COR-L47 (cell line): ENCODE measurements at places on chromosomes 12 and 14.

DNA sequence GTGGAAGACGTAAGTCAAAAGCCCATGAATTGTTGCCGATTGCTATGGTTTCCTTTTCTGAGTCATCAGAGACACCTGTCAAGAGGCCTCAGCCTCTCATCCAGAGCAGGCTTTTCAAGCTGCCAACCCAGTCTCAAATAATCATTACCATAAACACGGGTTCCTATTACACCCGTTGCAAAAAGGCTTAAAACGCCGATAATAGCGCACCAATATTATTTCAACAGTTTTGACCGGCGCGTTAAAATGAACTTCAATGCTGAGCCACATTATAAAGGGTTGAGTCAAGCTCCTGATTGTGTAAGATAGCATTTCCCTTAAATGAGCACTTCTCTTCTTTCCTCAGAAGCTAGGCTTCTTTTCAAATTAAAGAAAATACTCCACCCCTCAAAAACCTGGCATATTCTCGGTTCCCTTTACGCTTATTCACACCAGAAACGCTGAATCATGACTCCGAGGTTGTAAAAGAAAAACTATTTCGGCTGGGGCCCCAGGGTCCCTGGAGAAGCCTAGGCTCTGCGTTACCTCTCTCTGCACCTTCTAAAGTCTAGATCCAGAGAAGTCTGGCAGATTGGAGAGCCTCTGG lies 1.4 kb downstream of the TMTC1 start:
- DNase-seq = no peak

GRCh38 chr12:71164568-71165197 lies 6.9 kb upstream of the TSPAN8 start:
- no peak for DNase-seq

DNA sequence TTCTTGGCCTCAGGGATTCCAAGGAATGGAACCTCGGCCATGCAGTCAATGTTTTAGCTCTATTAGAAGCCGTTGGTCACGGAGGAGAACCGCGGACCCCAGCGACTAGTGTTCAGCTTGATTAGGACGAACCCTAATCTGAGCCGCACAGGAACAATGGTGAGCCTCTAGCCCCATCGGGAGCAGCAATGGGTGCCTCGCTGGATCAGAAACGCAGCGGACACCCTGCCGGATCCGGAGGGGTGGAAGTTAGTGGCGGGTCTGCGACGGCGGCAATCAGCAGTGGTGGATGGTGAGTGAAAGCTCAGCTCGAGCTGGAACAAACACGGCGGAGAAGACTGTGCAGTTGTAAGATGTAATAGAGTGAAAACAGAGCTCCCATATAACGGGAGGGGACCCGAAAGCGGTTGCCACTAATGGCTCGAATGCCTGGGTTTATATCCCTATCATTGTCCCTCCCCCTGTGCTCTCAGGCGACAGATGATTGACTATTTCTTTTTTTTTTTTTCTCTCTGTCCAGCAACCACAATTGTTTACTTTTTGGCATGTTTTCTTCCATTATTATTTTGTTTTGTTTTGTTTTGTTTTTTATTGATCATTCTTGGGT lies 127.7 kb downstream of the ZNF664 start:
- DNase-seq = no peak

DNA sequence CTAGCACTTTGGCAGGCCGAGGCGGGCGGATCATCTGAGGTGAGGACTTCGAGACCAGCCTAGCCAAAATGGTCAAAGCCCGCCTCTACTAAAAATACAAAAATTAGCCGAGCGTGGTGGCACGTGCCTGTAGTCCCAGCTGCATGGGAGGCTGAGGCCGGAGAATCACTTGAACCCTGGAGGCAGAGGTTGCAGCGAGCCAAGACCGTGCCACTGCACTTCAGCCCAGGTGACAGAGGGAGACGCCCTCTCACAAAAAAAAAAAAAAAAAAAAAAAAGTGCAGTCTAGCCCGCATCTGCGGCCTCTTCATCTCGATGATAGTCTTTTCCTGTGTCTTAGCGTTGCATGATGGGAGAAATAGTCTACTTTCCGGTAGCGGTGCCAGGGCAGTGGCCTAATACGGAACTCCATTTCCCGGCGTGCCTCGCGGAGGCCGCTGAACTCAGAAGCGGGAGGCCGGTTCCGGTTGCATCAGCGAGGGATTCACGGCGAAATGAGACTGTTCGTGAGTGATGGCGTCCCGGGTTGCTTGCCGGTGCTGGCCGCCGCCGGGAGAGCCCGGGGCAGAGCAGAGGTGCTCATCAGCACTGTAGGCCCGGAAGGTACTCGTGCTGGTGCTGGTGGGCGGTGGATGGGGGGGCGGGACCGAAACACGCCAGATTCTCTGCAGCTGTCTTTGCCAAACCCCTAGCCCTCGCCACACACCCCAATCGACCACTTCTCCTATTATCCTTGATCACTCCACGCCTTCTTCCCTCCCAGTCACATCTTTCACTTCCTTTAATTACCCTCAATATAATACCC lies at the start of gene MARS1:
TSS of gene MARS1 (plus strand) at position 472 of the 805 bp plus-strand sequence. CDS start at position 495, 23 bp downstream.
- DNase-seq = peak; percentile 95

DNA sequence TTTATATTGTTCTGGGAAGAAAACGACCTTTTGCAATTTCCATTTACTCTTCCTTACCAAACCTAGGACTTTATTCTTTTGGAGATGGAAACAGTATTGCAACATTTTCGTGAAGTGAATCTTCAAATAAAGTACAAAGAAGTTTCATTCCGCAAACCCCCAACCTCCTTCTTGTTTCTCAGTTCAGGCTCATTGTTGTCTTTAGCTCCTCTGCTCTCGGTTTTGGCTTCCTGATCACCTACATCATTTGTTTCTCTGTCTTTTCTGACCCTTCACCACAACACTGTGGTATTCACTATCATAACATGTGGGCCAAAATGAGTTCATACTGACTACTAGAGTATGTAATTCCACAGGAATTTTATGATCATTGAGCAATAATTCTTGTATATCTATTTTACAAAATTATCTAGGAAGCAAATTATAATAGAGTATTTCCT lies 266.8 kb downstream of the ADAMTS20 start:
- no peak for DNase-seq

DNA sequence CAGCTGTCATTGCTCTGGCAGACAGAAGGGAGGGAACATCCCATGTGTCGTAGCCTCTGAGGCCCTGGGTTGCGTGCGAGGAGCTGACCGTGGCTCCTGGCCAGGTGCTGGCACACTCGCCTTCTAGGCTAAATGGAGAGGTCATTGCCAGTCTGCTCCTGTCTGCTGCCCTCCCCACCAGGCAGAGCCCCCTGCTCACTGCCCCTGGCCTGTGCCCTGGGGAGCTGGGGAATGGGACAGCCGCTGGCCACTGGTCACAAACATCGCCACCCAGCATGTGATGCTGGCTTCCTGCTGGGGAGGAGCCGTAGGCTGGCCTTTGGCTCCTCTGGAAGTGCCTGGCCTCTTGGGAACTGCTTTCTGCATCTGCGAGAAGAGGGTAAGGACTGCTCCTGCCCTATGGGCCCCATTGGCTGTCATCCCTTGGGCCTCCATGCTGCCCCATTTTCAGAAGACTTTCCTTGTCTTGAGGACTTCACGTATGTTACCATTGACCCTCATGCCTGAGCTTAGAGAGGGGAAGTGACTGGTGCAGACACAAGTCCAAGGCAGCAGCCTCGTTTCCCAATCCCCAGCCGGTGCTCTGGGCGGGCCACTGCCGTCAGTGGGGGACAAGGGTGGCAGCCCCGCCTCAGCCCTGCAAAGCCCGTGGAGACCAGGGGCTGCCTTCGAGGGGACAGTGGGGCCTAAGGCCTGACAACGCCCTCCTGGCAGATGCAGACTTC lies 2.0 kb upstream of the TNFAIP2 start:
- no peak for DNase-seq

- no peak for DNase-seq
These were observed 7.9 kb downstream of the EMP1 start for GRCh38 chr12:13204428-13204827.

DNA sequence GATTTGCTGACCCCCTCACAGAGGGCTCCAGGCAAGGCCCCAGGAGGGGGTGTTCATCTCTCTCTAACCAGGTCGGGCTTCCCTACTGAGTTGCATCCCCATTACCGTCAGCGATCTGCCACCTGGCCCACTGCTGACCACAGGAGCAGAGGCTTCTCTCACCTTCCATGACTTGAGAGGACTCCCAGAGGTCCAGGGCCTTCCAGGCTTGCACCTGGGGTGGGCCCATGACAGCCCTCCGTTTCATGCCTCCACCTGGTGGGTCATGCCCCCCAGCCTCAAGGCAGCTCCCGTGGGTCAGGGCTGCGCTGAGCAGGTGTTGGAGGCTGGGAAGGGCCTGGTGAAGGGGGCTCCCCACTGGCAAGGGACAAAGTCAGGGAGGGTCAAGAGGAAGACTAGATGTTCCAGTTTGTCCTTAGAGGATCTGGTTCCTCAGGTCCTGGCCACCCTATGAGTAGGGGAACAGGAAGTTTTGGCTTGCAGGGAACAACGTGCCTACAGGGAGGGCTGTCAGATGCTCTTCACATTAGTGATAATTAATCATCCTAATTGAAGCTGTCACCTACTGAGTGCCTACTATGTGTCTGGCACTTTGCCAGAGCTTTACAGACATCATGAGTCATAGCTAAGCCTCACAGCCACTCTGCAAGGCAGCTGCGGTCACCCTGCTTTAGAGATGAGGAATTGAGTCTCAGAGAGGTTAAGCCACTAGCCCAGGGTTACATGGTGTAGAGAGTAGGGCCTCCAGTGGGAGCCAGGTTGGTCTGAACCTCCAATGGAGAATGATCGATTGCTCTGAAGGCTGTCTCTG lies 13.8 kb downstream of the NFKBIA start:
- DNase-seq = peak; percentile 9

DNA sequence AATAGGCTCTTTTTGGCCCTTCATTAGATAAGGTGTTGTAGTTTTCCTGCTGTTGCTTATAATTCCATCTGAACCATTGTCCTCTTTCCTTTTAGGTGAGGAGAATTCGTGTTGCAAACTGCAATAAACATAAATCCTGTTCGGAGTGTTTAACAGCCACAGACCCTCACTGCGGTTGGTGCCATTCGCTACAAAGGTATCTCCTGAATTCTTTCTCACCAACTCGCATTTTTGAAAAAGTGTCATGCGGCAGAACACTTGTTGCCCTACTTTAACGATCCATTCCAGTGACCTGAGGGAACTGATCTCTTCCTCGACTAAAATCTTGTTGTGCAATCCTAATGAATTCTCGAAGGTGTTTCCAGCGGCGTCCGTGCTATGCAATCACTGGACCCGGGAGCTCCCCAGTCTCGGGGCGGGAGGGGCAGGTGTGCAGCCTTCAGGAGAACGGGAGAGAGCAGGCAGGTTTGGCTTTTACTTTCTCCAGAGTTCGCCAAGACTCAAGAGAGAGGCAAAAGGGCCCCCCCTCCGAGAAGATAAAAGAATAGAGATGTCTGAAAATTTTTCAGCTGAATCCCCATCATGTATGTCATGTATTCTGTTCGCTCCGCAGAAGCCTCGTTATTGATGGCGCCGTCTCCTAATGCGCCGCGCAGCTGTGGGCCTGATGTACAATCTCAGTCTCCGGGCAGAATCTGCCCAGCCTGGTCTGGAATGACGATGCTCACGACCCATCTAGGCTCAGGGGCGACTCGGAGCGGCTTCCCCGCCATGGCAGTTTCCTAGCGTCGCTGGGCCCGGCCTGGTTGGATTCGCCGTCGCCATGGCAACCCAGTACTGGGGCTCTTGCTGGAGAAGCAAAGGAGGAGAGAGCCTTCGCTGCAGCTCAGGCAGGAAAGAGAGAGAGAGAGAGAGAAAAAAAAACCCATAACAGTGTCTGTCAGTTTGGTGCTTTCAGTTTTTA lies 38.2 kb downstream of the PLXNC1 start:
- peak; percentile 79 for DNase-seq

DNA sequence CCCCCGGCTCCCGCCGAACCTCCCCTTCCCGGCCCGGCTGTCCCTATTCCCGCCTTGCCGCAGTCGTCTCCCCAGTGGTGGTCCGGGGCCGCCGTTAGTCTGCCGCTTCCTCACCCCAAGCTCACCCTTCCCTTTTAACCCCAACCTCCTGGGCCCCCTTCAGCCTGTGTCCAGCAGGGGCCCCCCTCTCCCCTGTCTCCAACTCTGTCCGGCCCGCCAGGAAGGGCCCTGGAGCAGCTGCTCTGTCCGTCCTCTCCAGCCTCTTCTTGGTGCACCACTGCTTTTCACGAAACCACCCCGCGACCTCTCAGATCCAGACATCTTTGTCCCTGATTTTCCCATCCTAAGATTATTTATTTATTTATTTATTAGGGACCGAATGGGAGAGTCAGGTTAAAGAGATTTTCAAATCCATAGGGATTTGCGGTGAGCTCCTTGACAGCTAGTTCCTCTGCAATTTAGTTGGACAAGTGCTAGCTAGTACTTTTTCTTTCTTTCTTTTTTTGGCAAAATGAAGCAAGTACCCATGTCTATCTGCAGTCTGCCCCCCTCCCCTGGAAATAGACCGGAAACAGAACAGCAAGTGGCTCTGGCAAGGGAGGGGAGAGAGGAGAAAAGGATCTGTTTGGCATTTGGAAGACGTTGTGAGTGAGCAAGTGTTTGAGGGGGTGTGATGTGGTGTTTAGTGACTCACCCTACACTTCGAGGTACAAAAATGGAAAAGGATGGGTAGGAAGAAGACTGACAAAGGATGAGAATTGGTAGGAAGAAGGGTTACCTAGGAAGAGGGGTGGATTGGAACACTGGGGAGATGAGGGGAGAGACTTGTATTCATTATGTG lies 632 bp downstream of the UBR7 start:
- peak; percentile 25 for DNase-seq

DNA sequence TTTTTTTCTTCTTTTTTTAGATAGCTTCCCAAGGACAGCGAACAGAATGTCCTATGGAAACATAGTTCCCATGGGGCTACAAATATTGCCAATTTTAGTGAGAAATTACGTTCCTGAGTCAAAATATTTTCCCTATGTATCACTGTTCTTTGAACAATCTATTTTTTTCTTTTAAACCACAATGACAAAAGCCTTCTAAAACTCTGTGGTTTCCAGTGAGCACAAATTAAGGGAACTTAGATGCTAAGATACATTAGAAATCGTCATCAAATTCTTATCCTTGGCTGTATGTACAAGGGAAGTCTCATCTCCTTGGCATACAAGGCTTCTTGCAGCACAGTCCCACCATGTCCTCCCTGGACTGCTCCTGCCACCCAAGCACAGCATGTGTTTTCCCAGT lies 17.9 kb downstream of the CPM start:
- DNase-seq = no peak

DNA sequence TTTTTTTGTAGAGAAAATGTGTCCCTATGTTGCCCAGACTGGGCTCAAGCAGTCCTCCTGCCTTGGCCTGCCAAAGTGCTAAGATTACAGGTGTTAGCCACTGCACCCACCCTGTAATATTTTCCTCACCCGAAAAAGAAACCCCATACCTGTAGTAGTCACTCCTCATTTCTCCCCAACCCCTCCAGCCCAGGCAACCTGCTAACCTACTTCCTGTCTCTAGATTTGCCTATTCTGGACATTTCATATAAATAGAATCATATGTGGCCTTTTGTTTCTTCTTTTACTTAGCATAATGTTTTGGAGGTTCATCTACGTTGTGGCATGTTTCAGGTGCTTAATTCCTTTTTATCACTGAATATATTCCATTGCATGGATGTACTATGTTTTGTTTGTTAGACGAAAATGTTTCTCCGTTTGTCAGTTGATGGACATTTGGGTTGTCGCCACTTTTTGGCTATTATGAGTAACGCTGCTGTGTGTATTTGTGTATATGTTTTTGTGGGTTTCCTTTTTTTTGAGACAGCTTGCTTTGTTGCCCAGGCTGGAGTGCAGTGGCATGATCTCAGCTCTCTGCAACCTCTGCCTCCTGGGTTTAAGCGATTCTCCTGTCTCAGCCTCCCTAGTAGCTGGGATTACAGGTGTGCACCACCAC lies 6.2 kb downstream of the ANKRD13A start:
- no peak for DNase-seq
